ENCODE measurements at places on chromosomes 5 and 9. TPM values are rescaled to one million over a fixed set of nuclear protein-coding genes. Genes with fewer than 3 reads are reported as not detected.

HRH2 gene
- total RNA-seq, result not detected

CORO2A gene
- 0.84 TPM for total RNA-seq

SOX30 gene
- total RNA-seq, result not detected

IFNA13 gene
- total RNA-seq, result not detected

HRCT1 gene
- total RNA-seq, result 2.0 TPM

NIM1K gene
- total RNA-seq, result not detected

FCHSD1 gene
- total RNA-seq, result 20.1 TPM

CERT1 gene
- total RNA-seq, result 11.0 TPM

LCN15 gene
- total RNA-seq, result 1.6 TPM

PFN3 gene
- total RNA-seq, result not detected

IL13 gene
- total RNA-seq, result not detected

PCDHGC3 gene
- total RNA-seq, result 18.0 TPM

SLC1A3 gene
- total RNA-seq, result 0.34 TPM

GLRA1 gene
- not detected for total RNA-seq

FSD1L gene
- 1.9 TPM for total RNA-seq

PRXL2C gene
- total RNA-seq, result 19.4 TPM

ACTBL2 gene
- total RNA-seq, result not detected

ANKRD55 gene
- total RNA-seq, result 2.3 TPM

LHX6 gene
- total RNA-seq, result 16.9 TPM

LVRN gene
- not detected for total RNA-seq

SPATA31E1 gene
- total RNA-seq, result not detected

DMRT3 gene
- not detected for total RNA-seq

COL15A1 gene
- 10.0 TPM for total RNA-seq

CYLC2 gene
- not detected for total RNA-seq

TAF11L10 gene
- total RNA-seq, result not detected

QRFP gene
- not detected for total RNA-seq

SPINK1 gene
- not detected for total RNA-seq

CTXN3 gene
- total RNA-seq, result not detected

HMMR gene
- 43.2 TPM for total RNA-seq

BTF3 gene
- 525 TPM for total RNA-seq

PCDHB16 gene
- 0.25 TPM for total RNA-seq

IRX4 gene
- not detected for total RNA-seq

ZNF169 gene
- 2.0 TPM for total RNA-seq

NUP214 gene
- total RNA-seq, result 22.9 TPM

GABRP gene
- total RNA-seq, result 1.5 TPM

IL5 gene
- total RNA-seq, result not detected

SFXN1 gene
- 53.6 TPM for total RNA-seq

TNC gene
- total RNA-seq, result 7.2 TPM

CD180 gene
- total RNA-seq, result not detected

DDX4 gene
- not detected for total RNA-seq

ADAMTS13 gene
- total RNA-seq, result 0.20 TPM

HIGD2A gene
- total RNA-seq, result 127 TPM

SLC4A9 gene
- total RNA-seq, result not detected

MARCOL gene
- total RNA-seq, result not detected

SPINK6 gene
- not detected for total RNA-seq

SPAAR gene
- 26.6 TPM for total RNA-seq

GABRA1 gene
- not detected for total RNA-seq

All from mammary microvascular endothelial cell (primary cell).